ENCODE measurements at places on chromosomes 16 and 17.

DNA sequence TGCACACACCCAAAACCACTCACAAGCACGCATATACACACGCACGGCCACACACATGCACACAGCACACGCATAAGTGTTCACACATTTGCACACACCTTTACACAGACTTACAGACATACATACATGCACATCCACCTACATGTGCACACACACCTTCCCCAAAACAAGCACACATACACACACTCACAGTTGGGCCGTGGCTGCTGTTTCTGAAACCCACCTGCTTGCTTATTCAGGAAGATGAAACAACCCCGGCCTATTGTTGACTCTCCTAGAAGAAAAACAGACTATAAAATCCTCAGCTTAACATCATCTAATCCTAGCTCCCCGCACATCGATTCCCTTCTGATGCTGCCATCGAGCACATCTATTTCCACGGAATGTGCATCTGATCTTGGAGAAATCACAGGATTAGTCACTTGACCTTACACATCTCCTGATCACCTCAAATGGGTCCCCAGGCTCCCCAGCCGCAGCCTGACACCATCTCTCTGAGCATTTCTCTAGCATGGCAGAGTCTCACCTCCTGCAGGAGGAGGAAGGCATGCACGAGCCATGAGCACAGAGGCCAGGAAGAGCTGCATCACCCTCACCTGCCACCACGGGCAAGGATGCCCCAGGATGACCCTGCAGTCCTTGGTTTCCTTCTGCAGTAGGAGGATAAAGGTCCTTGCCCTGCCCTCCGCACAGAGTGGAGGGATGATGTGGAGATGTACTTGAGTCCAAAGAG lies 105.8 kb upstream of the CDH5 start:
- DNase-seq: no peak

DNA sequence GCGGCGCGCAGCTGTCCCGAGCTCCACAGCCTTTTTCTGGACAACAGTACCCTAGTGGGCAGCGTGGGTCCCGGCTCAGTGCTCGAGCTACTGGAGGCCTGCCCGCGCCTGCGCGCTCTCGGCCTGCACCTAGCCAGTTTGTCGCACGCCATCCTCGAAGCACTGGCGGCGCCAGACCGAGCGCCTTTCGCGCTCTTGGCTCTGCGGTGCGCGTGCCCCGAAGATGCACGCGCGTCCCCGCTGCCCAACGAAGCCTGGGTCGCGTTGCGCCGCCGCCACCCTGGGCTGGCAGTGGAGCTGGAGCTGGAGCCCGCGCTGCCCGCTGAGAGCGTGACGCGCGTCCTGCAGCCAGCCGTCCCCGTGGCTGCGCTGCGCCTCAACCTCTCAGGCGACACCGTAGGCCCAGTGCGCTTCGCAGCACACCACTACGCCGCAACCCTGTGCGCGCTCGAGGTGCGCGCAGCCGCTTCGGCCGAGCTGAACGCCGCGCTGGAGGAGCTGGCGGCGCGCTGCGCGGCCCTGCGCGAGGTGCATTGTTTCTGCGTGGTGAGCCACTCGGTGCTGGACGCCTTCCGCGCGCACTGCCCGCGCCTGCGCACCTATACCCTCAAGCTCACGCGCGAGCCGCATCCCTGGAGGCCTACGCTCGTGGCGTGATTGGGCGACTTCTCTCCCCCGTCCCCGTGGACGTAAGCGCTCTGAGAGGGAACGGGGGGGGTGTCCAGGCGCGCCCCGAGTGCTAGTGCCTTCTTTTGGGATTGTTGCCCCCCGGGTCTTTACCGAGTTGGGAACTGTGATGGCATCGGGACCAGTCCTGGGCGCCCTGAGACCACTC lies 1.2 kb upstream of the HSF4 start:
- DNase-seq: no peak

DNA sequence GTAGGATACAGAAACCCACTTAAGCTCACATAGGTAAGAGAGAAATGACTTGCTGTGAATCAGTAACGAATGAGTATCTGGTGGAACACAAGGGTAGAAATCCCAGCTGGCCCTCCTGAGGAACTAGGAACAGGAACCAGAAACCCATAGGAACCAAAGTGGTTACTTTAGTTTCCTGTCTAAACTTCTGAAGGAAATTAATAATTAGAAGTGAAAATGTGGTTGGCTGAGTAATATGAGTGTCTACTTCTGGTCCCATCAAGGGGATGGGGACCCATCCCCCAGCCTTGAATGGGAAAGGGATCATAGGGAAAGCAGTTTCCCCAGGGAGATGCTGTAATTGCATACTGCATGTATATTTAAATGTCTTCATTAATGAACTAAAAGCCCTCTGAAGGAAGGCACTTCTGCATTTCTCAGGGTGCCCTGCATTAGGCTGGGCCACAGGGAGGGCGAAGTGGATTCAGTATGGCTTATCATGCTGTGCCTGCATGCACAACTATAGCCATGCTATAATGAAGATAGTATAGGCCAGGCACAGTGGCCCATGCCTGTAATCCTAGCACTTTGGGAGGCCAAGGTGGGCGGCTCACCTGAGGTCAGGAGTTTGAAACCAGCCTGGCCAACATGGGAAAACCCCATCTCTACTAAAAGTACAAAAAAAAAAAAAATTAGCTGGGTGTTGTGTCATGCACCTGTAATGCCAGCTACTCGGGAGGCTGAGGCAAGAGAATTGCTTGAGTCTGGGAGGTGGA lies 45.6 kb downstream of the CYB5B start:
- no peak for DNase-seq

DNA sequence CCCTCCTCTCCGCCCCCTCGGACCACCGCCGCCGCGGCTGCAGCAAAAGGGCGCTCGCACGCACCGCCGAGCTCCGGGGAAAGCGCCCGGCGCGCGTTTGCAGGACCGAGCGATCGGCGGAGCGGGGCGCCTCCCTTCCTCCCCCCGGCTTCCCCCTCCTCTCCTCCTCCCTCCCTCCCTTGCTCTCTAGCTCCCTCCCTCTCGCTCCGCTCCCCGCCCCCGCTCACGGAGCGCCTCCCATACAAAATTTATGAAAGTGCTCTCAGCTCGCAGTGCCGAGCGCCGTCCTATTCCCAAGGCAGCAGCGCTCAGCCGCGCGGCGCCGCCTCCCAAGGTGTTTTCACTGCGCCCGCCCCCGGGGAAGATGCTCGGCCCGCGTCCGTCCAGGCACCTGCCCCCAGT lies at the start of gene RTN4RL1:
TSS of gene RTN4RL1 (minus strand) at position 115 of the 402 bp plus-strand sequence. CDS start 469 bp downstream, outside the sequence.
- DNase-seq: peak; percentile 42

- DNase-seq: no peak
Observed at GRCh38 chr17:28499684-28500357, 6.3 kb upstream of the FOXN1 start.

GRCh38 chr17:56110463-56111135 lies 42.7 kb upstream of the ANKFN1 start:
- DNase-seq: no peak

DNA sequence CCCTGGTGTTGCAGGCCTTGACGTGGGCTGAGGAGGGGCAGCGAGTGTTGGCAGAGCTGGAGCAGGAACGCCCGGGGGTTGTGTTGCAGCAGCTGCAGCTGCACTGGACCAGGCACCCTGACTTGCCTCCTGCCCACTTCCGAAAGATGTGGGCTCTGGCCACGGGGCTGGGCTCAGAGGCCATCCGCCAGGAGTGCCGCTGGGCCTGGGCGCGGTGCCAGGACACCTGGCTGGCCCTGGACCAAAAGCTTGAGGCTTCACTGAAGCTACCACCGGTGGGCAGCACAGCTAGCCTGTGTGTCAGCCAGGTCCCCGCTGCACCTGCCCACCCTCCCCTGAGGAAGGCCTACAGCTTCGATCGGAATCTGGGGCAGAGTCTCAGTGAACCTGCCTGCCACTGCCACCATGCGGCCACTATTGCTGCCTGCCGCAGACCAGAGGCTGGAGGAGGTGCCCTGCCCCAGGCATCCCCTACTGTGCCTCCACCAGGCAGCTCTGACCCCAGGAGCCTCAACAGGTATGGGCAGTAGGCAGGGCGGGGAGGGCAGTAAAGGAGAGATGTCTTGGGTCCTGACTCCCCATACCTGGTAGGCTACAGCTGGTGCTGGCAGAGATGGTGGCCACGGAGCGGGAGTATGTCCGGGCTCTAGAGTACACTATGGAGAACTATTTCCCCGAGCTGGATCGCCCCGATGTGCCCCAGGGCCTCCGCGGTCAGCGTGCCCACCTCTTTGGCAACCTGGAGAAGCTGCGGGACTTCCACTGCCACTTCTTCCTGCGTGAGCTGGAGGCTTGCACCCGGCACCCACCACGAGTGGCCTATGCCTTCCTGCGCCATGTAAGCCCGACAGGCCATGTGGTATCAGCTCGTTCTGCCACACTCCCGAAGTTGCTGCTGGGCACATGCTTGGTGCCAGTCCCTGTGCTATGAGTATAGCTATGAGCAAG lies 5.6 kb downstream of the PLEKHG4 start:
- no peak for DNase-seq

DNA sequence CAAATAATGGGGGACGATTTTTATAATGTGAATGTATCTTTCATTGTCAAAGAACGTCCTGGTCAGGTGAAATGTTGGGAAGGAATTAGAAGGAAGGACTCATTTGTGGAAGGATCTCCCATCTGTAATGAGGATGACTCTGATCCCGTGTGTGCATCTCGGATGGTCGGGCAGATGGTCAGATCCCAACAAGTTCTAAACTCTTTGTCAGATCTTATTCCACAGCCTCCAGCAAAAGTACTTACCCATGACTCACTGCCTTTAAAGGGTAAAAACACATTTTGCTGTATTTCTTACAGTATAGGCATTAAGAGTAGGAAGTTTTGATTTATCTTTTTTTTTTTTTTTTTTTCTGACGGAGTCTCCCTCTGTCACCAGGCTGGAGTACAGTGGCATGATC lies 539 bp upstream of the KRTAP4-8 start:
- no peak for DNase-seq

DNA sequence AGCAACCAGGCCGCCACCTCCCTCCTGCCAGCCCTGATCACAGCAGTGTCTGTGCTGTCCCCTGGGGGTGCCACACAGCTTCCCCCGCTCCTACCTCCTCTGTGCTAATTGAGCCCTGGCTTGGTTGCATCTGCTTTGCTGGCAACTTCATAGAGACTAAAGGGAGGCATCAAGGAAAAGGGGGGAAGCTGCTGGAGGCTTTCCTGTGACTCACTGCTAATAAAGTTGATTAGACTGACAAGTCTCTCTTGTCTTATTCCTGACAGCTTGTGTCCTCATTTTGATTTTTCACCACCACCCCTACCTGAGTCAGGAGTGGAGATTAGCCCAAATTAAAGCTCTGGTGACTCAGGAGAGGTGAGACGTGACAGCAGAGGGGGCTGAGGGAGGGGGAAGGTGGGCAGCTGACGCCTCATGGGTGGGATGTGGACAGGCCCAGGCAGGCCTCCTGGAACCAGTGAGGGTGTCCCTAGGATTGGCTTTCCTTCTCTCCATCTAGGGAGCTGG lies 310.0 kb downstream of the CBLN1 start:
- no peak for DNase-seq

DNA sequence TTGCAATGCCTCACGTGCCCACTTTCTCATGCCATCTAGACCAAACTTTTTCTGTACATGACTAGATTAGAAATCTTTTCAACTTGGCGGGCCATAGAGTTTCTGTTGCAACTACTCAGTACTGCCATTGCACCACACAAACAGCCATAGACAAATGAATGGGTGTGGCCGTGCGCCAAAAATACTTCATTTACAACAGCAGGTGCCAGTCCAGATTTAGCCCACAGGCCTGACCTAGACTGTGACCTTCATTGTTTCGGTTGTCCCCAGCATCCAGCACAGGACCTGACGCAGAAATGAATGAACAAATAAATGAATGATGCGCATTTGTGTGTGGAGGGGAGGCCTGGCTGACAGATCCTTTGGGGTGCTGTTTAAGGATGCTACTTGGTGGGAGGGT lies 14.3 kb upstream of the PDK2 start:
- no peak for DNase-seq

GRCh38 chr17:59641799-59642484 lies 22.2 kb downstream of the CLTC start:
- DNase-seq: no peak

GRCh38 chr17:6699997-6700947 lies 12.9 kb downstream of the SLC13A5 start:
- no peak for DNase-seq

DNA sequence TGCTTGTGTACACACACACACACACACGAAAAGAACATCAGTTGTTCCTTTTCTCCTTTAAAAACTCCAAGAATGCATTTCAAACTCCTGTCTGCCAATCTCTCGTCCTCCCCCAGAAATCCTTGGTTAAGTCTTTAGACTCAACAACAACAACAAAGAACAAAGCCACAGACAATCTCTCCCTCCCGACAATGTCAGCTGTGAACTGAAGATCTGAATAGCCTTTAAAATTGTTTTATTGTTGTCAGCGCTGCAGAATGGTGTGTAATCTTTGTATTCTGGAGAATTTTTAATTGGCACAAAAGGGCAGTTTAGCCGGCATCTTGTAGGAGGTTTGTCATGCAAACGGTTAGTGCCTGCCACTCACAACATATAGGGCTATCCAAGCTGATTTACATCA lies 219.5 kb downstream of the MSI2 start:
- DNase-seq: no peak

GRCh38 chr17:35981908-35982330 lies 622 bp upstream of the CCL16 start:
- no peak for DNase-seq

- no peak for DNase-seq
Observed at GRCh38 chr17:64787921-64788271, 125.8 kb upstream of the SMURF2 start.

DNA sequence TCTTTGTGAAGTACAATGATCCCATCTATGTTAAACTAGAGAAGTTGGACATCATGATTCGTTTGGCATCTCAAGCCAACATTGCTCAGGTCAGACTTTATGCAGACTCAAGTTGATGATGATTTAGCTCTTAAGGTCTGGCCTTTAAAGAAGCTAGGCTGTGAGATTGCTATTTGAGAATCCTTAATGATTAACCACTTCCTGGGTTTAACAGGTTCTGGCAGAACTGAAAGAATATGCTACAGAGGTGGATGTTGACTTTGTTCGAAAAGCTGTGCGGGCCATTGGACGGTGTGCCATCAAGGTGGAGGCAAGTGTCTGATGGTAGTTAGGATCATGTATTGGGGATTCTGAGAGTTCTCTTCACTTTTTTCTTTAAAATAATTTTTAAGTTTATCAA lies 40.3 kb downstream of the AP2B1 start:
- no peak for DNase-seq

DNA sequence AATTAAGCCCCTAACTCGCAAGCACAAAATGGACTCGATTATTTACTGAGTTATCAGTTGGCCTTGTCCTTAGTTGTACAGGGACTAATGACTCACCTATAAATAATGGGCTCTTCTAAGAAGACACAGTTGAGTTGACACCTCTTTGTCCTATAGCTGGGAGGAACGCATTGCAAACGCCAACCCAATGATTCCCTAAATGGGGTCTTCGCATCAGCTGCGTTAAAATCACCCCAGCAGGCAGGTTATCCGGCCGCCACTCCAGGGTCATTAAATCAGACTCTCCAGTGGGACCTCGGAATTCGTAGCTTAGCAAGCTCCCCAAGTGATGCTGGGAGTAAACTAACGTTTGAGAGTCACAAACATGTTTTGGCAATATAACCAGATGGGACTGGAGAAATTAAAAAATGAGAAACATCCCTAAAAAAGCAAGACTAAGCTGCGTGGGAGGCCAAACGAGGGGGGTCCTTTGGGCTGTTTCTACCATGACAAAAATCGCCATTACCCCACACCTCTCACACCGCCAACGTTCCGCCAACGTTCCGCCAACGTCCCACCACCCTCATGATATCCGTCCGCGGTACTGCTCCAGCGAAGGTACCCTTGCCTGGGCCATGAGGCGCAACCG lies 932 bp upstream of the NFE2L1 start:
- DNase-seq: no peak

- no peak for DNase-seq
Observed at GRCh38 chr16:2043667-2044451, 3.8 kb downstream of the NTHL1 start.

Data from stimulated activated CD4-positive, alpha-beta T cell treated with anti-CD3 and anti-CD28 coated beads, Interleukin-1b, Interleukin-23, amount 100 ng/mL, for 1 hour (primary cell).